ENCODE measurements at places on chromosomes 1 and 21.
A peak's percentile ranks its signal among the peaks of the same experiment; 100 is the strongest.

DNA sequence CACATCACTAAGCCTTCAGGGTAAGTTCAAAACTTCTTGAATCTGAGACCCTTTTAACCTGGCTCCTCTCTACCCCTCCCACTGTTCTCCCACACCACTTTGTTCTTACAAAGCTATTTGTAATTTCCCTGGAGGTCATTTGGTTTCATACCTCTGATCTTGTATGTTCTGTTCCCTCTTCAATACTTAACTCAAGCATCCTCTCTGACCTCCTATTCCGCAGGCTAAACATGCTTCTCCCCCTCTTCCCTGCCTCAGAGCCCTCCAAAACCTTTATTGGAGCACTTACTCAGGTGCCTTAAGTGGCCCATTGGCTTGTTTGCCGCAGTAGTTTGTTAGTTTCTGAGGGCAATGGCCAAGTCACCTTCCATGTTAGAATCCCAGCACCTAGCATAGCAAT is 54.8 kb downstream of the SSX2IP start:
- no peak for DNase-seq

- DNase-seq, result peak; percentile 58
Measured at GRCh38 chr1:171422511-171422910, 62.8 kb upstream of the PRRC2C start.

DNA sequence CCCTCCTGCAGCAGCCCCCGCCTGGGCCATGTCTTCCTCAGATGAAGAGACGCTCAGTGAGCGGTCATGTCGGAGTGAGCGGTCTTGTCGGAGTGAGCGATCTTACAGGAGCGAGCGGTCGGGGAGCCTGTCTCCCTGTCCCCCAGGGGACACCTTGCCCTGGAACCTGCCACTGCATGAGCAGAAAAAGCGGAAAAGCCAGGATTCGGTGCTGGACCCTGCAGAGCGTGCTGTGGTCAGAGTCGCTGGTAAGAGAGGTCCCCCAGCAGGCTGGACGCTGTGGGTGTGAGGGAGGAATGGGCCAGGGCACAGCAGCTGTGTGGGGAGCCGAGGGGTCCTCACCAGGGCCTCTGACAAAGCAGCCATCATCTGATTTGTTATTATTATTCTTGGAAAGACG is 58.0 kb downstream of the NDUFS5 start:
- DNase-seq, result no peak

DNA sequence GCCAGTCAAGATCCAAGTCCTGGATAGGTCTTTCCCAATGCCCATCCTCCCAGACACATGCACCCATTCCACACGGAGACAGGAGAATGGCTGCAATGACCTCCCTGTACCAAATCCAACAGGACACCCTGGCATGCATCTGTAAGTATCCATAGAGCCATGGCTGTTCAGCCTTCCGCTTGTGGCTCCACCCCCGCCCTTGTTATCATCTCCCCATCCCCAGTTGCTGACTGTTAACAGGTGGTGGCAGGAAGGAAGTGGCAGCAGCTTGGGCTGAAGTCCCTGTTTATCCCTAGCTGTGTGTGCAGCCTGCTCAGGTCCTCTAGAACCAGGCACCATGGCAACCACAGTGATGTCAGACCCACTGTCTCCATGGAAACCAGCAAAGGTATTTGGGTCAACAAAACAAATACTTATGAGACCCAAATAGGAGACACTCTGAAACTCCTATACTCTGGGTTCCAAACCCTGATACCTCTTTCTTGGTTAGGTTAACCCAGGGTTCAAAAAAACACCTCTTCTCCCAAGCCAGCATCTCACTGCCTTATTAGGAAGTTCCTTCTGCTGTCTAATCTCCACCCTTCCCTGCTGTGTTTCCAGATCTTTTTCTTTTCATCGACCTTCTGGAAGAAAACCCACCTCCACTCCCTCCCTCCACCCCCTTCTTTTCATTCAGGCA is 721 bp downstream of the PBXIP1 start:
- DNase-seq, result peak; percentile 49

DNA sequence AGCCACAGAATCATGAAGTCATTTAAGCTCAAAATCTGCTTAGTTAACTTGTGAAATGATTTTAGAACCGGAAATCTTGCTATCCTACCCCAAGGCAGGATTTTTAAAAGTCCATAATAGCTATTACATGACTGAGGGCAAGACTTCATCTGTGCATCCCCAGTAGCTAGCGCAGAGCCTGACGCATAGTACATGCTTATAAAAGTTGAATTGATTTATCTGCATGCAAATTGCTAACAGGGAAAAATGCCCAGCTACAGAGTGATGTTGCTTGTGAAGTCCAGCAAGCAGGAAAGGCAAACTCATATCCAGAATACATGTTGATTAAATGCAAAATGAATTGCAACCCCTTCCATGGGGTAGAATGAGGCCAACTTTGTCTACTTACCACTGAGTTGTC is 8.1 kb upstream of the MAP1LC3C start:
- no peak for DNase-seq

- no peak for DNase-seq
Measured at GRCh38 chr21:35988416-35989137, 71.7 kb downstream of the SETD4 start.

GRCh38 chr1:71572038-71572437 is 491.2 kb upstream of the ZRANB2 start:
- DNase-seq, result no peak

DNA sequence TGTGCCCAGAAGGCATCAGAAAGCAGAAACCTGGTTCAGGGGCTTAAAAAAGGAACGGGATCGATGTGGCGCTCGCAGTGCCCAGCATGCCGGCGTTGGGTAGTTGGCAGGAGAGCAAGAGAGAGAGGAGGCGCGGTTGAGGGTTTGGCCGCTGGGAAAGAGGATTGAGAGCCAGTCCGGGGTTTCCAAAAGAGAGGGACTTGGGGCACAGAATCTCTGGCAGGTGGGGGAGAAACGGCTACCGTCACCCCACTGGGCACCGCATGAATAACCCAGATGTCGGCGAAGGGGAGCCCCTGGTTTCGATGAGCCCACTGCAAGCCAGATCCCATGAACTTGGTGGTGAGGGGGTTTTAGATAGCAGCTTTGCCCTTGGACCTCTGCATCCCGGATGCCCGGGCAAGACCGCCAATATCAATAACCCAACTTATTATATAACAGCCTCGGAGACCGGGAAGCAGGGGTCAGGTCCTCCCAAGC is 60.4 kb upstream of the ACOT11 start:
- DNase-seq, result no peak

DNA sequence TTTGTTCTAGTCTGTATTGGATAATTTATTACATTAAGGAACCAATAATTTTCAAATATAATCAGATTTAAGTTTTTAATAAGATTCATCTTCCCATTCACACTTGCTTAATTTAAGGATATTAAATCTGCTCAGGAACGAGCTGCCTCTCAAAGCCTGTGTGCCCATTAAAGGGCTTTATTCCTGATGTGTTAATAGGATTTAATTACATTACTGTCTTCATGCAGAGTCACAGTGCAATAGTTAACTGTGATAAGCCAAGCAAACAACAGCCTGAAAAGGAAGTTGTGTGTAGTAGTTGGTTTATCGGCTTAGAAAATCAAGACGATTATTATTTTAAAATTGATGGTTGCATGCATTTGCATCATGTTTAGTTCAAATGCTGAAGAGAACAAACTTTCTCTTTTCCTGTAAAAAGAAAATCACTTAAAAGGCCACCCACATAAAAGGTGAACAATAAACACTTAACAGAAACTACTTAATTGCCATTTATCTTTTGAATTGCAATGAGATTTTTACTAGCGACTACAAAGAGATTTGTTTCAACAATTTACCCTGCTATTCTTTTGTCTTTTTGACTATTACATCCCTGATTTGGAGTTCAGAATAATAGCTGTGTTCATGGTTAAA is 174.6 kb downstream of the RWDD3 start:
- DNase-seq, result no peak

DNA sequence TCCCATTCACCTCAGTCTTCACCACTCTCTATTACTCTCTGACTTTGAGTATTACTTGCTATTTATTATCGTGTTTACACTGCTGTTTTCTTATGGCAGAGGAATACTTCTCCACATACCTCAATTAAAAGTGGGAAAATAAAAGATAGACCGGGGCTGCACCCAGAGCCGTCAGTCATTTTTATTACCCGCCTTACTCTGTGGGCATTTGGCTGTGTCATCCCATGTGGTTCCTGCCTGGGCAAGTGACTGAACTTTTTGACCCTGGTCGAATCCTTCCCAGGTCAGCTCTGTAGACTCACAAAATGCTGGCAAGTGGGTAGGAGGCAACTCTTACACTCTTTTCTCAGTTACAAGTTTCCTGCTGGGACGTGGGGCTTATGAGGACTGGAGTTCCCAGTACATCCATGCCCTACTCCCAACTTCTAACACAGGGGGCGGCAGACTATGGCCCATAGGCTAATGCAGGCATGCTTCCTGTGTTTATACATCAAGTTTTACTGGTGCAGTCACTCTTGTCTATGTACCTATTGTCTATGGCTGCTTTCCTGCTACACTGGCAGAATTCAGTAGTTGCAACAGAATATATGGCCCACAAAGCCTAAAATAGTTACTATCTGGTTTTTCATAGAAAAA is 69.5 kb upstream of the KCND3 start:
- DNase-seq, result no peak

DNA sequence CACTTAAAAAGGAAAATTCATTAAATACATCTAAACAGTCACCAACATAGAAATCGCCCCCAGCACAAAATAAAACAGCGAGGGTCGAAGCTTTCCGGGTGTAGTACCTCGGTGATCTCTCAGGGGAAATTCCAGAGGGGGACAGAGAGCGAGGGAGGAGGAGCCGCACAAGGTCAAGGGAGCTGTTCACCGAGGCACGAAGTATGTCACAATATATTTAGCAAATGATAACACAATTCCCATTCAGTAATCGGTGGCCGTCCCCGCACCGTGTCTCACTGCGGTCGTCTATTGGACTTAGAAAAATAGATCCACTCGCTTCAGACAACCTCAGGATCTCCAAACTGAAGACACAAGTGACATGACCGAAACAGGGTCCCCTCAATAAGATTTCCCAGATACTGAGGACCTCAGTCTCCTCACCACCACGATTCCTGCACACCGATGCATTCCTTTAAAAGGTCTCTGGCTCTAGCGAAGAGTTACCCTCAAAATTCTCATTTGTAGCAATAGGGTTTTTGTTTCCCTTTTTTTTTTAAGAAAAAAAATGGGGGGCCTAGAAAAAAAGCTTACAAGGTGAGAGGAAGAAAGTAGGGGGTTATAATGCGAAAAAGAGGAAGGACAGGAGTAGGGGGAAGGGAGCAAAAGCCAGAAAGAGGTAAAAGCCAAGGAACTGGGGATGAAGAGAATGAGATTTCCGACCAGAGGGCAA is 1.1 kb downstream of the LPGAT1 start:
- DNase-seq, result peak; percentile 14

GRCh38 chr1:162565460-162565859 is 3.9 kb downstream of the UAP1 start:
- no peak for DNase-seq

- DNase-seq, result peak; percentile 99
Measured at GRCh38 chr1:235069577-235070563, 58.8 kb downstream of the TOMM20 start.

Data from A172 (cell line).